ENCODE measurements at places on chromosomes 11 and 22.

GRCh38 chr11:67407688-67408163 lies 3.8 kb downstream of the TBC1D10C start:
- DNase-seq, result no peak

- no peak for DNase-seq
Observed at GRCh38 chr22:41526830-41527799, 17.2 kb downstream of the POLR3H start.

DNA sequence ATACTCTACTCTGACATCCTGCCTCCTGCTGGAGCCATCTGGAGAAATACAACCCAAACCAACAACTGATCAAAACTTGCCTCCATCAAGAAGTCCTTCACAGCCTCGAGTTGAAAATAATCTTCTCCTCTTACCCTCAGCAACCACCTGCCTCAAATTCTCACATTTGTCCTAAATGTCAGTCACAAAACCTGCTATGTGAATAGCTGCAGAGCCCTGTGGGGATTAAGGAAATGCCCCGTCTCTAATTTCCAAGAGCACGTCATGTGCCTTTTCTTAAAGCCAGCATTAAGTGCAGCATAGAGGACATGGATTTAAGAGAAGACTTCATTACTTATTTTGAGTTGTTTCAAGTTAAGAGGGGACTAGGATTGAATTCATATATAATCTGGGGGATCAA lies 105.9 kb downstream of the TRPC6 start:
- no peak for DNase-seq

DNA sequence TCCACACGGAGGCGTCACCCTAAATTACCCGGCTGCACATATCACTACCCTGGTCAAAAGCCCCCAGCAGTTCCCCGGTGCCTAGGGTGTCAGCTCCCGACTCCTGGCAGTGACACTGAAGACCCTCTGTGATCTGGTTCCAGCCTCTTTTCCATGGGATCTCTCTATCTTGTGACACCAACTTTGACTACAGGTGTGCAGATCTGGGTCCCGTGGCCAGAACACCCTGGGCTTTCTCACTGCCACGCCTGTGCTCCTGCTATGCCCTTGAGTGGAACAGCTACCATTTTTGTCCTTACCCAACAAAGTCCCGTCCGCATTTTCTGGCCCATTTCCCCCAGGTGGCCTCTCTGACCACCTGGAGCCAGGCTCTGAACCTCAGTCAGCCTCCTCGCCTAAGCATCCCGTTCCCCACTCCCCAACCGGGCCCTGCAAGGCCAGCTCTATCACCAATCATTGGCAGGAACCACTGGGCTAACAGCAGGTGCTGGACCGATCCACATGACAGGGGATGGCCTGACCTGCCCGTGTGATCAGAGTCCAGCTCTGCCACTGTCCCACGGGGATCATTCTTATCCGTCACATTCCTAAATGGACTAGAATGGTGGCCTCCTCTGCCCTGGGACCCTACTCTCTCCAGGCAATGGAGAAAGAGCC lies 20.7 kb upstream of the CBX7 start:
- DNase-seq, result no peak

DNA sequence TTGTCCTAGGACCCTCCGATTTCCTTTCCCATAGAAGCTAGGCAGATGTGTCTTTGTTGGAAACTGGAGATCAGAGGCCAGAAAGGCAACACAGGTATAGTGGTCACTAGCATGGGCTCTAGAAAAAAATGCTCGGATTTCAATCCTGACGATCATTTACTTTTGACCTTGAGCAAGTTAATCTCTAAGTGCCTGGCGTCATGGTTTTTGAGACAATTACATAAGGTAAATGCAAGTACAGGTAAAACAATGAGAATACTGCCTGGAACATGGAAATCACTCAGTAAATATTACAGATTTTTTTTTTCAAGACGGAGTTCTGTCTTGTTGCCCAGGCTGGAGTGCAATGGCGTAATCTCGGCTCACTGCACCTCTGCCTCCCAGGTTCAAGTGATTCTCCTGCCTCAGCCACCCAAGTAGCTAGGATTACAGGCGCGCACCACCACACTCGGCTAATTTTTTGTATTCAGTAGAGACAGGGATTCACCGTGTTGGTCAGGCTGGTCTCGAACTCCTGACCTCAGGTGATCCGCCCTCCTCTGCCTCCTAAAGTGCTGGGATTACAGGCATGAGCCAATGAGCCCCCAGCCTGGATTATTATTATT lies 1.1 kb upstream of the DENND5A start:
- DNase-seq, result no peak

Measured in AG09319 (cell line).